ENCODE measurements at places on chromosomes 5 and 9. TPM values are rescaled to one million over a fixed set of nuclear protein-coding genes. Genes with fewer than 3 reads are reported as not detected.

Gene WHRN
- total RNA-seq, result 1.7 TPM

Gene NUDT12
- 26.7 TPM for total RNA-seq

Gene PCDHGA1
- 5.2 TPM for total RNA-seq

Gene ZFP2
- total RNA-seq, result 1.2 TPM

Gene PCDHGA12
- 4.3 TPM for total RNA-seq

Gene ZNF483
- 1.2 TPM for total RNA-seq

Gene CXXC5
- total RNA-seq, result 253 TPM

Gene LVRN
- 4.0 TPM for total RNA-seq

Gene SHISAL2B
- not detected for total RNA-seq

Gene PCDHA13
- 0.05 TPM for total RNA-seq

Gene SV2C
- total RNA-seq, result not detected

Gene ACOT12
- total RNA-seq, result not detected

Gene COL27A1
- 2.9 TPM for total RNA-seq

Gene HK3
- not detected for total RNA-seq

Gene FOXE1
- not detected for total RNA-seq

Gene IL5
- total RNA-seq, result not detected

Gene GFI1B
- total RNA-seq, result 0.10 TPM

Gene IL9
- total RNA-seq, result not detected

Gene VCAN
- 137 TPM for total RNA-seq

Gene DEPDC1B
- 0.99 TPM for total RNA-seq

Gene HMMR
- total RNA-seq, result 1.4 TPM

Gene PRR7
- total RNA-seq, result 38.7 TPM

Gene N4BP3
- total RNA-seq, result 4.8 TPM

Gene KIF27
- 1.4 TPM for total RNA-seq

Gene ARID3C
- 0.16 TPM for total RNA-seq

Gene KCNT1
- 0.16 TPM for total RNA-seq

Gene DNAI1
- total RNA-seq, result 0.13 TPM

Gene UNC13B
- total RNA-seq, result 22.9 TPM

Gene ARL10
- total RNA-seq, result 6.5 TPM

Gene MACIR
- 10.9 TPM for total RNA-seq

Gene SPAG8
- 3.4 TPM for total RNA-seq

Gene LEAP2
- 1.0 TPM for total RNA-seq

Gene TBC1D13
- total RNA-seq, result 42.4 TPM

Gene USP20
- total RNA-seq, result 15.7 TPM

Gene LHX6
- 0.32 TPM for total RNA-seq

Gene PCDHB6
- 1.5 TPM for total RNA-seq

Gene RASEF
- not detected for total RNA-seq

Gene MYMK
- total RNA-seq, result 441 TPM

Gene PIP5KL1
- total RNA-seq, result 0.36 TPM

Gene NR6A1
- total RNA-seq, result 2.1 TPM

Gene NIPAL4
- not detected for total RNA-seq

Gene DUSP1
- 78.1 TPM for total RNA-seq

Gene TICAM2
- total RNA-seq, result 1.2 TPM

Gene SPINK7
- total RNA-seq, result not detected

Gene SOX30
- 0.47 TPM for total RNA-seq

Gene PAIP2
- total RNA-seq, result 110 TPM

Gene PCAT7
- not detected for total RNA-seq

Gene PCDHGA9
- 1.7 TPM for total RNA-seq

Gene ATP10B
- total RNA-seq, result not detected

Gene CCL27
- total RNA-seq, result not detected

Gene PTCD2
- total RNA-seq, result 34.4 TPM

Gene FSTL4
- total RNA-seq, result 0.36 TPM

Gene SLC34A3
- 0.62 TPM for total RNA-seq

Gene STPG3
- total RNA-seq, result not detected

Gene PCDHGC3
- 137 TPM for total RNA-seq

Gene PDLIM4
- 220 TPM for total RNA-seq

Gene WDR31
- 0.83 TPM for total RNA-seq

Gene RORB
- not detected for total RNA-seq

Gene PCDHB9
- 6.8 TPM for total RNA-seq

Gene SLC6A19
- 0.31 TPM for total RNA-seq

All from myocyte (in vitro differentiated cells).